ENCODE measurements at places on chromosomes 7 and 10.

DNA sequence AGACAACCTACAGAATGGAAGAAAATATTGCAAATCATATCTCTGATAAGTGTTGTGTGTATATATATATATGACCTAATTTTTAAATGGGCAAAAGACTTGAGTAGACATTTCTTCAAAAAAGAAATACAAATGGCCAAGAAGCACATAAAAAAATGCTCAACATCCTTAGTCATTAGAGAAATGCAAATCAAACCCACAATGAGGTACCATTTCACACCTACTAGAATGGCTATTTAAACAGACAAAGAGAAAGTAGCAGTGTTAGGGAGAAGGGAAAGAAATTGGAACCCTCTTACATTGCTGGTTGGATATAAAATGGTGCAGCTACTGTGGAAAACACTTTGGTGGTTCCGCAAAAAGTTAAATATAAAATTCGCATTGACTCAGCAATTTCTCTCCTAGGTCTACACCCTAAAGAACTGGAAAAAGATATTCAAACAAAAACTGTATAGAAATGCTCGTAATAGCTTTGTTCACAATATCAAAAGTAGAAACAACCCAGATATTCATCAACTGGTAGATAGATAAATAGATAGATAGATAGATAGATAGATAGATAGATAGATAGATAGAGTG, 16.3 kb downstream of the ACSL5 start:
- DNase-seq, result no peak
- no peaks in the 10 kb centered on the region for H3K27me3 ChIP-seq
- H3K27ac ChIP-seq, result no peak overlapping the region
- no peaks in the 10 kb centered on the region for H3K4me1 ChIP-seq
- no peaks in the 10 kb centered on the region for H3K36me3 ChIP-seq
- H3K4me3 ChIP-seq, result no peak overlapping the region

GRCh38 chr7:46537191-46537905, 616.3 kb upstream of the IGFBP3 start:
- H3K27me3 ChIP-seq, result peaks cover 12% of the 10 kb centered on the region
- H3K4me1 ChIP-seq, result peaks cover 5% of the 10 kb centered on the region
- H3K27ac ChIP-seq, result no peak overlapping the region
- H3K36me3 ChIP-seq, result no peaks in the 10 kb centered on the region
- H3K4me3 ChIP-seq, result no peak overlapping the region

GRCh38 chr7:129017933-129018538, 36.9 kb downstream of the TNPO3 start:
- no peak overlapping the region for H3K4me3 ChIP-seq
- H3K27ac ChIP-seq, result no peak overlapping the region
- no peaks in the 10 kb centered on the region for H3K27me3 ChIP-seq
- no peaks in the 10 kb centered on the region for H3K4me1 ChIP-seq

GRCh38 chr10:4527281-4527970, 298.6 kb upstream of the AKR1E2 start:
- no peak overlapping the region for H3K27ac ChIP-seq
- H3K4me3 ChIP-seq, result no peak overlapping the region
- no peak for DNase-seq
- no peaks in the 10 kb centered on the region for H3K36me3 ChIP-seq
- H3K4me1 ChIP-seq, result no peaks in the 10 kb centered on the region

DNA sequence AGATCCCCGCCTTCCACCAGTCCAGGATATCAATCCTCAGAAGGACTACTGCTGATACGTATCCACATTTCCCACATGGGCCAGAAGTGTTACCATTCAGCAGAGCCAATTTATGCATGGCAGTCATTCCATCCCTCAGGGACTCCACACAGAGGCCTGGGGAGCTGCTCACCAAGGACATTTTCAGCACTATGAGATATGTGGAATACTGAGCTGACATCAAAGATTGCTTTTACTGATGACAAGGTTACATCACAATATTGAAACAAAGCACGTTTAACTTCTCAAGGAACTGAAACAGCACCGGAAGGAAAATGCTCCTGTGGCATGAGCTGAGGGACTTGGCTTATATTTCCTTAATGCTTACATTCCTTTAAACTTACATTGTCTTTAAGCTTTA, 335.1 kb downstream of the BMPER start:
- H3K36me3 ChIP-seq, result no peaks in the 10 kb centered on the region
- DNase-seq, result no peak
- H3K4me1 ChIP-seq, result no peaks in the 10 kb centered on the region
- no peaks in the 10 kb centered on the region for H3K27me3 ChIP-seq
- H3K27ac ChIP-seq, result no peak overlapping the region

- H3K4me3 ChIP-seq, result no peak overlapping the region
- DNase-seq, result no peak
- no peaks in the 10 kb centered on the region for H3K27me3 ChIP-seq
- no peak overlapping the region for H3K27ac ChIP-seq
- no peaks in the 10 kb centered on the region for H3K36me3 ChIP-seq
- no peaks in the 10 kb centered on the region for H3K4me1 ChIP-seq
Observed at GRCh38 chr7:91327346-91327745, 63.1 kb downstream of the FZD1 start.

- H3K27me3 ChIP-seq, result no peaks in the 10 kb centered on the region
- peak; percentile 33 for DNase-seq
- H3K4me1 ChIP-seq, result no peaks in the 10 kb centered on the region
Observed at GRCh38 chr7:17640730-17641377, 299.4 kb downstream of the SNX13 start.

- H3K27me3 ChIP-seq, result no peaks in the 10 kb centered on the region
- peaks cover 2% of the 10 kb centered on the region for H3K36me3 ChIP-seq
- peaks cover 14% of the 10 kb centered on the region for H3K4me1 ChIP-seq
Observed at GRCh38 chr10:125037145-125037877, 95.4 kb downstream of the ZRANB1 start.

DNA sequence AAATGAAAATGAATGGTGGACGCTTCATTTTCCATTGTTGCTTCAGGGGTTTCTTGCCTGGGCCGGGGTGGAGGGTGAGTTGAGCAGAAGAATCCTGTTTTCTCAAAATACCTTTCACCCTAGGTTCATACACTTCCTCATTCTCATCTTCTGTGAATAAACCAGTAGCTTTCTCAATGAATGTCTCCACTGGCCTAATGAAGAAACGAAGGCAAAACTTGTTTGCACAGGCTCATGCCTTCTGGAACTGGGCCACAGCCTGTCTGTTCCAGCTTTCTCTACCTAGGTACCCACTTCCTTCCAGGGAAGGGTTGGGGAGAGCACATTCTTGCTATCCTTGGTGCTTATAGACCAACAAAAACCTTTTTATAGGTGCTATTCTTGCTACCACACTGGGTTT, 21.3 kb downstream of the STMP1 start:
- no peaks in the 10 kb centered on the region for H3K4me1 ChIP-seq
- no peak for DNase-seq
- no peak overlapping the region for H3K27ac ChIP-seq
- no peaks in the 10 kb centered on the region for H3K36me3 ChIP-seq
- H3K4me3 ChIP-seq, result no peak overlapping the region
- H3K27me3 ChIP-seq, result no peaks in the 10 kb centered on the region

DNA sequence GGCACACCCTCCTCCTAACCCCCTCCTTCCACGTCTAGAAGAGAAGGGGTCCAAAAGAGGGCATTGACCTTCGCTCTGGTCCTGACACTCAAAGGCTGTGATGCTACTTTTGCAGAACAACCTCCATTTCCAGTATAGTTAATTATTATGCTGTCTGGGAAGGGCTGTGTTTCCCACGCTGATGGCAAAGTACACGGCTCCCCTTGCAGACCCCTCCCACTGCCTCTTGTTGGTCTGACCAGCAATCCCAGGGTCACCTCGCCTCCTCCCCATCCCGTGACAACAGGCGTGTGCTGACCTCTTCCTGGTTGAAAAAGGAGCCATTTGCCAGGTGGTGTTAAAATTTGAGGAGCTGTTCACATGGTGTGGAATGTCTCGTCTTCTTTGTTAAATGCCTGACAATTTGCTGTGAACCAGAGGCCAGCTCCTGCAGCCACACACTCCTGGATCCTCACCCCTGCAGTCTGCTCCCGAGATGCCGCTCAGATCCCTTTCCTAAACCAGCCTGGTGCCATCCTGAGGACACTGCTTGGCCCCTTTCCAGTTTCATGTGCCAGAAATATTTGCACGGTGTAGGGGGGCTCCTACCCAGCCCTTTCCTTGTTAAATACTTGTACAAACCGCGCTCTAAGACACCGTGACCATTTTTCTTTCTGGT, 321.7 kb downstream of the WDR37 start:
- DNase-seq, result no peak
- H3K27ac ChIP-seq, result no peak overlapping the region
- no peak overlapping the region for H3K4me3 ChIP-seq

DNA sequence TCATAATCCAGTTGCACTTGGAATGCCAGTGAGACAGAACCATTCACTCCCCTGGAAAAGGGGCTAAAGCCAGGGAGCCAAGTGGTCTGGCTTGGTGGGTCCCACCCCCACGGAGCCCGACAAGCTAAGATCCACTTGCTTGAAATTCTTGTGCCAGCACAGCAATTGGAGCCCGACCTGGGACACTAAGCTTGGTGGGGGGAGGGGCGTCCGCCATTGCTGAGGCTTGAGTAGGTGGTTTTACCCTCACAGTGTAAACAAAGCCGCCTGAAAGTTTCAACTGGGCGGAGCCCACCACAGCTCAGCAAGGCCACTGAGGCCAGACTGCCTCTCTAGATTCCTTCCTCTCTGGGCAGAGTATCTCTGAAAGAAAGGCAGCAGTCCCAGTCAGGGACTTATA, 200.7 kb upstream of the NPSR1 start:
- no peaks in the 10 kb centered on the region for H3K27me3 ChIP-seq
- H3K4me1 ChIP-seq, result no peaks in the 10 kb centered on the region
- H3K36me3 ChIP-seq, result no peaks in the 10 kb centered on the region
- no peak overlapping the region for H3K4me3 ChIP-seq
- no peak for DNase-seq

GRCh38 chr7:40015790-40016296, 65.8 kb downstream of the CDK13 start:
- no peak overlapping the region for H3K4me3 ChIP-seq
- H3K4me1 ChIP-seq, result no peaks in the 10 kb centered on the region
- H3K36me3 ChIP-seq, result no peaks in the 10 kb centered on the region
- DNase-seq, result no peak
- H3K27me3 ChIP-seq, result no peaks in the 10 kb centered on the region
- no peak overlapping the region for H3K27ac ChIP-seq

- H3K27me3 ChIP-seq, result no peaks in the 10 kb centered on the region
- no peak for DNase-seq
- no peak overlapping the region for H3K27ac ChIP-seq
- no peak overlapping the region for H3K4me3 ChIP-seq
- H3K4me1 ChIP-seq, result no peaks in the 10 kb centered on the region
- no peaks in the 10 kb centered on the region for H3K36me3 ChIP-seq
Observed at GRCh38 chr7:70349819-70350218, 751.5 kb downstream of the AUTS2 start.

DNA sequence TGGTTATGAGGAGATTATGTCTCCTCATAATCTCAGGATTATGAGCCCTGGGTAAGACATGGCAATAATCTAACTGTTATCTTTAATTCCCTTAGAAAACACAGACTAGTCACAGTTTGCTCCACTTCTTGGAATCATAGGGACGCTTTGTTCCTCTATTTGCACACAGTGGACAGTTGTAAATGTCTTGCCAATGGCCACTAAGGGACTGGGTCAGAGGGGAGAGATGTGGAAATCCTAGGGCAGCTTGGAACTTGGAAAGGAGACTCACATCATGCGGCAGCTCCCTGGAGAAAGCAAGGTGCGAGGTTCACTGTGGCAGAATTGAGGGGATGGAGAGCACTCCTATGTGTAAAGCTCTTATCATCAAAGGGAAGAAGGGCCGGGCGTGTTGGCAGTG, 266.1 kb downstream of the PRPF18 start:
- no peaks in the 10 kb centered on the region for H3K27me3 ChIP-seq
- H3K27ac ChIP-seq, result no peak overlapping the region
- no peak for DNase-seq
- H3K4me1 ChIP-seq, result peaks cover 3% of the 10 kb centered on the region

DNA sequence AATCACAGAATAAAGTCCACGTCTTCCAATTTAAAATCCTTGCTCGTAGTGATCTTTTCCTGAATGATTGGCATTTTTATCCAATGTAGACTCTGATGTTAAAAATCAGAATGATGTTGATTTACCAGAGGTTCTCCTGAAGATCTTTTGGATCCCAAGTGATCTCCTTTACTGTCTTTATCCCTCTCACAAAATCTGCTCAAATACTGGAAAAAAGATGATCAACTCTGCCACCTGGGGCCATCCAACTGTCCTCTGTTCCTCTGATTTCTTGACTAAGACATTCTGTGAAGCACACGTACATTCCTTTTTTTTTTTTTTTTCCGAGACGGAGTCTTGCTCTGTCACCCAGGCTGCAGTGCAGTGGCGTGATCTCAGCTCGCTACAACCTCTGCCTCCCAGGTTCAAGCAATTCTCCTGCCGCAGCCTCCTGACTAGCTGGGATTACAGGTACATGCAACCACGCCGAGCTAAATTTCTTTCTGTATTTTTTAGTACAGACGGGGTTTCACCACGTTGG, 18.0 kb upstream of the ADRB1 start:
- H3K27me3 ChIP-seq, result no peaks in the 10 kb centered on the region
- H3K27ac ChIP-seq, result no peak overlapping the region
- no peak overlapping the region for H3K4me3 ChIP-seq
- no peaks in the 10 kb centered on the region for H3K4me1 ChIP-seq
- H3K36me3 ChIP-seq, result no peaks in the 10 kb centered on the region
- no peak for DNase-seq

DNA sequence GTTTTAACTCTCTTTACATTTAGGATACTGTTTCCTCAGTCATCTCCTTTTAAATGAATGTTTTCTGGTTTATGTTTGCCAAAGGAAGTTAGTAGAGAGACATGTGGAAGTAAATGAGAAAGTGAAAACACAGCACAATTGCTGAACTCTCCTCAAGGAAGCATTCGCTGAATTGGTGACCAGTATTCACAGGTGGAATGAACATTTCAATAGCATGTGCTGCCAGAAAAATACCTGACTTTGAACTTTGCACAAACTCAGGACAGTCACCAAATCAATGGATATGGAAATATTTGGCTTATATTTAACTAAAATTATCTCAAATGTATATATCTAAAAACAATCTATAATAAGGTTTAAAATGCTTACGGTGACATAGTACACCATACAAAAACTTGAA, 28.5 kb downstream of the TSPAN12 start:
- H3K4me1 ChIP-seq, result peaks cover 2% of the 10 kb centered on the region
- H3K36me3 ChIP-seq, result no peaks in the 10 kb centered on the region
- no peak for DNase-seq
- no peak overlapping the region for H3K4me3 ChIP-seq
- H3K27ac ChIP-seq, result no peak overlapping the region

- no peaks in the 10 kb centered on the region for H3K4me1 ChIP-seq
- no peak overlapping the region for H3K27ac ChIP-seq
- H3K36me3 ChIP-seq, result no peaks in the 10 kb centered on the region
- DNase-seq, result no peak
- no peak overlapping the region for H3K4me3 ChIP-seq
Observed at GRCh38 chr7:28037220-28038010, 143.2 kb downstream of the JAZF1 start.

DNA sequence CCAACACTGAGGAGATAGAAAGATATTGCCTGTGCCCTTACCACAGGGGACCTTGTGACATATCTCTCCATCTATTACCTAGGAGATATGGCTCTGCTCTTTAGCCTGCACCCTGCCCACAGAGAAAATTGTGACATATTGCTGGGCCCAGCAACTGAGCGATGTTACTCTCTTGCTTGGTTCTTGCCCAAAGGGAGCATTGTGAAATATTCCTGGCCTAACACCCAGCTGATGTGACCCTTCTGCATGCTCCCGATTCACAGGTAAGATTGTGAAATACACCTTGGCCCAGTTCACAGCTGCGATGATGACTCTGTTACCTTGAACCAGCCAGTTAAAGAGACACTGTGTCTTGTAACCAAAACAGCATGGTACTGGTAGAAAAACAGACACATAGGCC, 37.2 kb upstream of the ZNF107 start:
- no peak overlapping the region for H3K27ac ChIP-seq
- H3K36me3 ChIP-seq, result no peaks in the 10 kb centered on the region
- H3K27me3 ChIP-seq, result no peaks in the 10 kb centered on the region
- H3K4me3 ChIP-seq, result no peak overlapping the region
